NCI-H1436 treated with DMSO at 0.1 percent for 48 hours (cell line): ENCODE measurements at places on chromosomes 13 and 19.

GRCh38 chr19:44455100-44455499 is 6.8 kb upstream of the ZNF229 start:
- DNase-seq = no peak

DNA sequence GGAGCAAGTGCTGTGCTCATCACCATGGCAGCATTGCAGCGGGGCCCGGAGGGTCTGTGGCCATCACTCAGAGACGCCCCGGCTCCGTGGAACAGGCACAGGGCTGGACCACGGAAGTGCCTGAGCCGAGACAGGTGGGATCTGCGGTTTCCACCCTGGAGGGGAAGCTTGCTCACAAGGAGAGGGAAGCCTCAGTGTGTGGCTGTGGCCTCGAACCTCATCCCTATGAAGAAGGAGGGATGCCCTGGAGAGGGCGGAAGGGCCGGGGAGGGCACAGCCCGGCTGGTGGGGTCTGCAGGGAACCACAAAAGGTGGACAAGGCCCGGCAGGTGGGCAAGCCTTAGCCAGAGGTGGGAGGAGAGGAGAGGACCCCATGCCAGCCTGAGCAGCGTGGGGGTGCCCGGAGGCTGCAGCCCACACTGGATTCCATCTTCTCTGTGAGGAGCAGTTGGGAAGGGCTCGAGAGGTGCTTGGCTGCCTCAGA is 30.4 kb upstream of the TMEM255B start:
- DNase-seq = no peak

DNA sequence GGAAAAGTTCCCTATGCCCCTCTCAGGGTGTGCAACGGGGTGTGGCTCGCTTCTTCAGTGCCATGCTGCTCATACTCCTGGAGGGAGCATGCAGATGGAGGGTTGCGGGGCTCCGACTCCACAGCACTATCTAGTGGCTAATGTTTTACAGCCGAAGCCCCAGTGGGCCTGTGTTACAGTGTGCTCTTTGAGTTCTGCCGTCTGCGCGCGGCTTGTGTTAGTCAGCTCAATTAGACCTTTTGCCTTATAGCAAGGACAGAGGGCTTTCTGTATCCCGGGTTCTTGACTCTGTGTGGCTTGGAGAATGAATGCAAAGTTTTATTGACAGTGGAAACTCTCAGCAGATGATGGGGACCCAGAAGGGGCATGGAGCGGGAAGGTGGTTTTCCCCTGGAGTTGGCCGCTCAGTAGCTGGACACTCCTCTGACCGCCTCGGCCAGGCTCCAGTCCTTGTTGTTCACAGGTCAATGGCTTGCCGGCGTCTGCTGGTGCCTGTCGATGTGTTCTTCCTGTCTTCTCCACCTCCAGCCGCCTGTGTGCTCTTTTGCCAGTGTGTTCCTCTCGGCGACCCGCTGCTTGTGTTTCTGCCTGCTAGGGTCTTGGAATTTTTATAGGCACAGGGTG is 383.4 kb downstream of the LMO7 start:
- no peak for DNase-seq

- no peak for DNase-seq
These were observed 657 bp downstream of the ZNF550 start for GRCh38 chr19:57559008-57559403.

- DNase-seq = no peak
These were observed 97.3 kb downstream of the AKAP11 start for GRCh38 chr13:42369071-42369797.

DNA sequence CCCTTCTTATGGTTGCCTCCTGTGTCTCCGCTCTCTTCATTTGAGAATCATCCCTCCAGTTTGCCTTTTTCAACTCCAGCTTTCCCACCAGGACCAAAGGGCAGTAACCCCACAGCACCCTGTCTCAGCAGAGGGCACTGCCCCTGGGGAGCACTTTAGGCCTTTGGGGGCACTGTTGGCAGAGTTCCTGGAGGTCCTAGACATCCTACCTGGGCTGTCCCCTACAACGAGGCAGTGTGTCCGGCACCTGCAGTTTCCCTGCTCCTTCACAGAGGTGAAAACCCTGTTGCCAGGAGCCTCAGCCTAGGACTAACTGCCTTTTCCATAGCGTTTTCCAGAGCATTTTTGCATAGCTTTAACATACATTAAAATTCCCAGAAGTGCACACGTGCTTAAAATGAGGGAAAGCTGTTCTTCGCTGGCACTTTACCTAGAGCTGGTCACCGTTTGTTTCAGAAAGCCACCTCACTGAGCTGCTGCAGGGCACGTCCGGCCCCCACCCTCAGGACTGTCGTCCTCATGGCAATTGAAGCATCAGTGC is 234.9 kb downstream of the TEX29 start:
- DNase-seq = no peak

GRCh38 chr13:80530191-80530590 is 189.3 kb upstream of the SPRY2 start:
- no peak for DNase-seq

GRCh38 chr13:98284679-98285078 is 107.6 kb upstream of the RNF113B start:
- DNase-seq = no peak

DNA sequence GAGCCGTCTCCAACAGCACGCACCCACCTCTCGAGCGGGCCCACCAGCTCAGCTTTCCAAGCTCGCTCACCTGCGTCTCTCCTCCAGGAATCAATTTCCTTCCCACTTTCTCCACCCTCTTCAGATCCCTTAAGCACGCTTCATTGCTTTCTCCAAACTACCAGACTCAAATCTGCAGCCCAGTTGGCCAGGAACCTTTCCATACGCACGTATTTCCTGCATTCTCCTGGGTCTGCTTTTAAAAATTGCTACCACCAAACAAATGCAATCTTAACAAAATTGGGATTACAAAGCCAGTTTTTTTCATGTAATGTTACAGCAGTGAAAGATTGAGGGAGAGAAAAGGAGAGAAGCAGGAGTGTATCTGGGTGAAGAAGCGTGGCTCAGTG is 1.5 kb downstream of the ENOX1 start:
- DNase-seq = no peak

DNA sequence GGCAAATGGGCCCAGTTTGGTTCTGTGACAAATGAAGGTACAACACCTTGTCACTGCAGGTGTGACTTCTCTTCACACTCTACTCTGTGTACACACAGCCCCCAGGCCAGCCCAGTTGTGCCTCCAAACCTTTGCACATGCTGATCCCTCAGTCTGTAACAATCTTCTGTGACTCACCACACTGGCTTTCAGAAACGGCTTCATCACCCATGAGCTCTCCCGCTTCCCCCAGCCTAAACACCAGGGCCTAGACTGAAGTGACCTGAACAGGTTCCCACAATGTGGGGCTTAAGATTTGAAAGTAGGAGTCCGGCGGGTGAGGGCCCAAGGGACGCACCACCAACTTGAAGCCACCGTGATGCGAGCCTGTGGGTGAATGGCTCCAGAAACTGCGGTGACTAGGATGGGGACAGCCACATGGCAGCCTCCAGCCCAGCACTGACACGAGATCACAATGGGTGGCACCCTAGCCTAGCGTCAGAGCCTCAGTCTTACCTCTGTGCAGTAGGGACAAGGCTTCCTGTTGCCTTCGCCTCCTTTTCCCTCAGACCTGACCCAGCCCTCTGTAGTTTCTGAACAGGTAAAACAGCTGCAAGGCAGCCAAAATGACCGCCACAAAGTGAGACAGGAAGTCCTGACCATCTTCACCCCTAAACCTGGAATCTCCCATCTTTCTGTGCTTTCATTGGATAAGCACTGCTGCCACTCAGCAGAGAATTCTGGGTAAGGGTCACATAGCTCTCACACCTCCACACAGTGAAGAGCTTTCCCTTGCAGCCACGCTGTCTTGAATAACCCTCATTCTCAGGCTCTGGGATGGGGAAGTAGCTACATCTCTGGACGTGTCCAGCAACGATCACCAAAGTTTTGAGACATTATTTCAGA is 34.2 kb upstream of the ZNF599 start:
- DNase-seq = no peak

GRCh38 chr19:3336680-3337523 is 29.5 kb upstream of the NFIC start:
- no peak for DNase-seq

DNA sequence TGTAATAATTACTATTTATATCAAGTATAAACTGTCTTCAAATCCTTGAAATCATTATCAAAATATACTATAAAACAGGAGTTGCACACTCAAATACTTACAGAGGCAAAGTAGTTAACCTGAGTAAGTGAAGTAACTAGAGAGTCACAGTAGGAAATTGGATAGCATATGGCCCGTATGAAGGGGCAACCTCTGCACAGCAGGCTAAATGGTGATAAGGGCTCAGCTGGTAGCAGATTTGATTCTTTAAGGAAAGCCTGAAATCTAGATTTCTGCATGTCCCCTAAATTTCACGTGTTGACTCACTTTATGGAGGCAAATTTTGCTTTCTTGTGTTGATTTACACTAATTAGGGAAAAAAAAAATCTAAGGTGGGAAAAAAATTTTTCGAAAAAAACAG is 46.4 kb downstream of the STOML3 start:
- DNase-seq = no peak

DNA sequence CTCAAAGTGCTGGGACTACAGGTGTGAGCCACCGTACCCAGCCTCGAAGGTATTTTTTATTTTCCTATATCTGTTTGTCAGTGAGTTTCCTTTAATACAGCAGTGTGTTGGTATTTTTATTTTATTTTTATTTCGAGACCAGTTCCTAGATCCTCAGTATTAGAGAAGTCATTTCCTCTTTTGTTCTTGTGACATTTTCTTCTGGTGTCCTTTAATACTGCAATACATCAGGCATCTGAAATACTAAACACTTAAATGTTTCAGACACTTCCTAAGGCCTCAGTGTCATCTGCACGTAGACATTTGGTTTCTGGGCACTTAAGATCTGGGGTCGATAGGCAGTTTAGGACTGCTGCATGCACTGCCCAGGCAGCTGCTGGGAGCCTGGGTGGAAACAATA is 22.5 kb downstream of the GATAD2A start:
- DNase-seq = no peak

DNA sequence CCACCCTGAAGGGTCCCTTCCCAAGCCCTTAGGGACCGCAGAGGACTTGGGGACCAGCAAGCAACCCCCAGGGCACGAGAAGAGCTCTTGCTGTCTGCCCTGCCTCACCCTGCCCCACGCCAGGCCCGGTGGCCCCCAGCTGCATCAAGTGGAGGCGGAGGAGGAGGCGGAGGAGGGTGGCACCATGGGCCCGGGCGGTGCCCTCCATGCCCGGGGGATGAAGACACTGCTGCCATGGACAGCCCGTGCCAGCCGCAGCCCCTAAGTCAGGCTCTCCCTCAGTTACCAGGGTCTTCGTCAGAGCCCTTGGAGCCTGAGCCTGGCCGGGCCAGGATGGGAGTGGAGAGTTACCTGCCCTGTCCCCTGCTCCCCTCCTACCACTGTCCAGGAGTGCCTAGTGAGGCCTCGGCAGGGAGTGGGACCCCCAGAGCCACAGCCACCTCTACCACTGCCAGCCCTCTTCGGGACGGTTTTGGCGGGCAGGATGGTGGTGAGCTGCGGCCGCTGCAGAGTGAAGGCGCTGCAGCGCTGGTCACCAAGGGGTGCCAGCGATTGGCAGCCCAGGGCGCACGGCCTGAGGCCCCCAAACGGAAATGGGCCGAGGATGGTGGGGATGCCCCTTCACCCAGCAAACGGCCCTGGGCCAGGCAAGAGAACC is 1.5 kb downstream of the EGLN2 start:
- no peak for DNase-seq

GRCh38 chr13:23988546-23989122 is 91.3 kb upstream of the C1QTNF9B start:
- DNase-seq = no peak

DNA sequence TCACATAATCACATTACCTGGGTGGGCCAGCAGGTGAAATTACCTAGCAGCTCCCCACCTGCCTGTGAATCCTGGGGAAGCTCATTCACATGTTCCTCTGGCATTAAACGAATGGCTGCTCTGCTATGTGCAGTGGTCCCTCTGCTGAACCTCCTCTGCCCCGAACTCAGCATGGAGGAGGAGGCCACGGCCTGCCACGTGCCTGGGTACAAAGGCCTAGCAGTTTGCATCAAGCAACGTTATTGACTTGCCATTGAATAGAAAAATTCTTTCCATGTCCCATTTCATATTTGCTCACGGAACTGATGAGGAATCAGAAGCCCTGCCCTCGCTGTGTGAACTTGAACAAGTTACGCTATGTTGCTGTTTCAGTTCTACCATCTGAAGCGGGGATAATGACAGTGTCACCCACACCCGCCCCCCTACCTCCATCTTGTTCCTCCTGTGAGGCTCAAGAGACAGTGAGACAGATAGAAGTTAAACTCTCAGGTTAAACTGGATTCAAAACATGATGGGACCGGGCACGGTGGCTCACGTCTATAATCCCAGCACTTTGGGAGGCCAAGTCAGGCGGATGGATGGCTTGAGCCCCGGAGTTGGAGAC is 25.3 kb downstream of the SLC7A1 start:
- no peak for DNase-seq

- DNase-seq = no peak
These were observed 7.0 kb downstream of the FAM124A start for GRCh38 chr13:51229101-51229719.

DNA sequence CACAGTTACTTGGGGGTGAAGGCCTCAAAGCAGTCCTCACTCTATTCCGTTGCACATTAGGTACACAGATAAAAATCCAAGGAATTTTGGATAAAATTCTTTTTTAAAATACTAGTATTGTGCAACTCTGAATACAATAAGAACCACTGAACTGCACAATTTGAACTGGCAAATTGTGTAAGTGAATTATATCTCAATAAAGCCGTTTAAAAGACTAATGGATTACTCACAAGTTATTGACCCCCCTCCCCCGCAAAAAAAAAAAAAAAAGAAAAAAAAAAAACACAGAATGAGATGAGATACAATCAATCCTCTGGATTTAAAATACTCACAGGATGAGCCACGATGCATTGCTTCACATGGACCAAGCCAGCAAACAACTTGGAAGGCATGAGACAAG is 86.4 kb downstream of the CRYL1 start:
- no peak for DNase-seq

GRCh38 chr19:368630-369024 is 24.0 kb upstream of the MIER2 start:
- no peak for DNase-seq

- no peak for DNase-seq
These were observed 545.1 kb downstream of the EFNB2 start for GRCh38 chr13:105990256-105990958.

DNA sequence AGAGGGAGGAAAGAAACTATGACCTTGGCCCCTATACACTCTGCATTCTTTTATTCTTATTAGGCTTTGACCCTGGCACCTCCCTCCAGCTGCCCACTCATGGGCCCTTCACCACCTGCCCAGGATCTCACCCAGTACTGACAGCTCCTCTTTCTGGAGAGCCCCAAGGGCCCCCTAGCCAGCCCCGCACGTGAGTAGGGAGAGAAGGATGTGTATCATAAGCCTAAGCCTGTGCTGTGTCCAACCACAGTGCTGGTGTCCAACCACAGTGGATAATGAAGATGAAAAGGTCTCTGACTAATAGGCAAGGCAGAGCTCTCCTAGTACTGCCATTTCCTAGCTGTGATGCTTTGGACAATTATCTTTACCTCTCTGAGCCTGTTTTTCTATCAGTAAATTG is 4.2 kb downstream of the DMRTC2 start:
- no peak for DNase-seq

DNA sequence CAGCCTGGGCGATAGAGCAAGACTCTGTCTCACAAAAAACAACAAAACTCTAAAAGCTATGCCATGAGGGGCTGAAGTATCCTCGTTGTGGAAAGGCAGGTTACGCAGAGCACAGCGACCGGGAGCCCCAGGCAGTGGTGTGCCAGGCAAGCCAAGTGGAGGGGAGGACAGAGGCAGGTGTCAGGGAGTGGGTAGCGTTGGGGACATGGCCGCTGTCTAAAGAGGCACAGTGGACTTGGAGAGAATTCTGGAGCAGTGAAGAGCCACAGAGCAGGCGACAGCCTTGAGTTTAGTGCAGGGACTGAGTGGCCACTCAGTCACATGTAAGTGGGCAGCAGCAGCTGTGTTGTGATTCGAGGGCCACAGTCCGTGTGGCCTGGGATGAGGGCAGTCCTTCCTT is 541.7 kb downstream of the FGF9 start:
- DNase-seq = no peak
